Daoy (cell line): ENCODE measurements at places on chromosomes 12 and 14. TPM values are rescaled to one million over a fixed set of nuclear protein-coding genes. Genes with fewer than 3 reads are reported as not detected.

Gene TCL1B
- total RNA-seq = 0.11 and 0.42 TPM in 2 replicates

DNA sequence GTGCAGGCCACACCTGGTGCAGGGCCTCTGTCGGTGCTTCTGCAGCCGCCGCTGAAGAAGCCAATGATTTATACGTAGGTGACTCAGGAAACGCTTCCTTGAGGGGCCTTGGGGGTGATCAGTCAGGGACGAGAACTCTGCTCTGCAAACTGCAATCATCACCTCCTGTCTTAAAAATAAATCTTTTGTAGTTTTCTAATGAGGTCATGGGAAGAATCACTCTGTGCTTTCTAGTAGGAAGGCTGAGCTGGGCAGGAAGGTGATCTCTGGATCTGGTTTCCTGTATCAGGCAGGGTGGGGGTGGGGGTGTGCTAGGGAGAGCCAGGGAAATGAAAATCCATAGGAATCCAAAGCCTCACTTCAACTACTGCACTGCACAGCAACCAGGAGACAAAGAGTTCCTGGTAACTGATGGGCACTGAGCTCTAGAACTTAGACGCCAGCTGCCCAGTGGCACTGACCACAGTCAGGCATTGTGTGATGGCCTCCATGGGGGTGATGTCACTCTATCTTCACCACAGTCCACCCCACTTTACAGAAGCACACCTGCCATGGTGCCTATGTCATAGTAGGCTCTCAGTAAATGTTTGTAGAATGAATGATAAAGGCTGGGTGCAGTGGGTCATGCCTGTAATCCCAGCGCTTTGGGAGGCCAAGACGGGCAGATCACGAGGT, 292.4 kb upstream of the PWP1 start:
- no peak for DNase-seq

DNA sequence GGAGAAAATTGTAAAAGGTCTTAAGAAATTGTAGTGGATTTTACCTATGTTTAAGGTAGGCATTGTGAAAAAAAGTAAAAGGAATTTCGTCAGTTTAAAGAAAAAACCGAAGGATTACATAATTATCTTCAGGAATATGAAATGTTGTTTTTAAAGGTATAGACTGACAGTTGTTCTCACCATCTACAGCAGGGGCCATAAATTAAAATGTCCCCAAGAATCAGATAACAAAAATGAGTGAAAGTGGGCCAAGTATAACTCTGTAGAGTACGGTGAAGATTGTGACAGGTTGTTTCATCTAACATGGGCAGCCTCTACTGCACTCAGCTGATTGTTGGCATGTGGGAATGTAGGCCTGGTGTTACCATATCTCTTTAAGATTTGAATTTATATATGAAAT, 38.3 kb downstream of the YLPM1 start:
- no peak for DNase-seq

- DNase-seq = no peak
Observed at GRCh38 chr12:72209086-72209485, 63.1 kb upstream of the TRHDE start.

DNA sequence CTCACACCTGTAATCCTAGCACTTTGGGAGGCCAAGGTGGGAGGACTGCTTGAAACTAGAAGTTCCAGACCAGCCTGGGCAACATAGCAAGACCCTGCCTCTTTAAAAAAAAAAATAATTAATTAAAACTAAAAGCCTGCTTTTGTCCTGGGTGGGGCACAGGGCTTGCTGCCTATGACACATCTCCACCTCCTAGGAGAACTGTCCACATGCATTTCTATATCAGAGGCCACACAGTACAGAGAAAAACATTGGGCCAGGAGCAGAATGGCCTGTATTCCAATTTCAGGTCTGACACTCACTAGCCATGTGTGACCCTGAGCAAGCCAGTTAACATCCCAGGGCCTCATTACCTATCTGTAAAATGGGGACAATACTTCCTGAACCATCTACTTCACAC, 31.9 kb downstream of the CCDC88C start:
- no peak for DNase-seq

GRCh38 chr12:53102883-53103807, at the start of gene SOAT2:
Gene SOAT2, plus strand, starts transcription at chr12:53103486. Its CDS starts 92 bp downstream, at chr12:53103578.
- DNase-seq = no peak

Gene ITGA7
- 2.4 and 3.4 TPM in 2 replicates for total RNA-seq
